Transverse colon (tissue), 4 donors: ENCODE measurements at places on chromosomes 12 and 14.
A peak's percentile ranks its signal among the peaks of the same experiment; 100 is the strongest.

- DNase-seq = no peak
Observed at GRCh38 chr14:69913686-69914085, 34.5 kb downstream of the SMOC1 start.

DNA sequence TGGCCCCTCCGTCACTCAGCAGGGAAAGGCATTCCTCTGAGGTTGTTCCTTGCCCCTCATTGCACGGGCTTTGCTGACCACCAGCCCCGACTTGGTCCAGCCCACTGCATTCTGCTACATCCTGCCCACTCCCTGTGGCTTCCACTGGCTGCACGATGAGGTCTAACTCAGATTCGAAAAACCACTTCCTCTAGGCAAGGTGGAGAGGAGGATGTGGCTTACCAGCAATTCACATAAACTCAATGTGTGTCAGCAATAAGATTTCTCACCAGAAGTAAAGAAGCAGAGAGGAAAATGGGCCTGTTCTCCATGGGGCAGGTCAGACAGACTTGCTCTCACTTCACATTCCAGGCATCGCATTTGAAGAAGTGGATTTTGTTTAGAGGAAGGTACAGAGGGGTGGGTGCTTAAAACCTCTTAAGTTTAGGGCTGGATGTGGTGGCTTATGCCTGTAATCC lies 14.7 kb downstream of the GPR68 start:
- peak; percentile 48 for DNase-seq

DNA sequence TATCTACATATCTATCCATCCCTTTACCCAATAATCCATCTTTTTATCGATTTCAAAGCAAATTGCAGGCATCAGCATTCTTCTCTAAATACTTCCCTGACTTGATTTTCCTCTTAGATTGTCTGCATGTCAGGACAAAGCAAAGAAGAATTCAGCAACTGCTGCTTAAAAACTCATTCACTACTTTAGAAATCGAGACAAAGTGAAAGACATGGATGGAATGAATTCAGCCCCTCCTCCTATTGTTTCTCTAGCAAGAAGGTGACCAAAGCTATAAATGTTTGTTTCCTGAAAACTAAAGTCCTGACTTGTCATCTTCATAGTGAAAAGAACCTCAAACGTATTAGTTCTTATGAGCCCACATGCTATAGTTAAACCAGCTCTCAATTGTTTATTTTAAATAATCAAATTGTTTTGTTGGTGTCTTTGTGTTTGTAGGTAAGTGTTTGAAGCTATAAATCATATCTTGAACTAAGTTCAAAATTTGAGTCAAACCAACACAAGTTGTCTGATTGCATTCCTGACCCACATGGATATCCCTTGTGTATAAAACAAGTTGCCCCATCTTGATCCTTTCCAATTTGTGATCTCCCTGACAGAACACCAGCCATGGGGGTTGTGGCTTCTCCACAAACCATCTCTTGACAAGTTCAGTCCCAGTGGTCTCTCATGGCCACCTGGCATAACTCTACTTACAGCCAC lies 58.6 kb upstream of the ARHGAP5 start:
- no peak for DNase-seq

GRCh38 chr14:65167072-65167645 lies 64.8 kb upstream of the MAX start:
- DNase-seq = no peak

- no peak for DNase-seq
Observed at GRCh38 chr12:49039421-49040363, 20.9 kb downstream of the KMT2D start.

DNA sequence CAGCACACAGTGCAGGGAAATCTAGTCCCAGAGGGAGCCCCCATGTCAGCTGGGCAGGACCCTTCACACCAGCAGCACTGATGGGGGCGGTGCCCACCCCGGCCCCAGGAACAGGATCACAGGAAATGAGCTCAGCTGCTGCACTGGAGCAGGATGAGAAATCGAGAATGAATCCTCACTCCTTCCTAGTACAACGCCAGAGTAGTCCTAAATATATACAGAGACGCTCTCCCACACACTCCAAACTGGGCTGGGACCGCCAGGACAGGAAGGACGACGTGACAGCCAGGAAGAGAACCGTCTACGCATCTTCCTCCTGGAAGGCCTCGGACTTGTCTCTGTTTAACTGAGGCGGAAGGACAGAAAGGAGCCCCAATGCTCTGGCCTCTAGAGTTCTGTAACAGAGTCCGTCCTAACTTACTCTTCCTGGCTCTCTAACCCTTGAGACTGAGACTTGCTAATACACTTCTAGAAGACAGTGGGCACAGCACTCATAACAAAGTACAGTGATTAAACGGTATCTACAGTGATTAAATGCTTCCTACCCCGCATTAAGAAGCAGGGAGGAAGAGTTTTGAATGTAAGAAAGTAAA lies 33.4 kb downstream of the CDC42BPB start:
- DNase-seq = no peak

GRCh38 chr14:25006961-25007795 lies 42.8 kb downstream of the STXBP6 start:
- DNase-seq = no peak

DNA sequence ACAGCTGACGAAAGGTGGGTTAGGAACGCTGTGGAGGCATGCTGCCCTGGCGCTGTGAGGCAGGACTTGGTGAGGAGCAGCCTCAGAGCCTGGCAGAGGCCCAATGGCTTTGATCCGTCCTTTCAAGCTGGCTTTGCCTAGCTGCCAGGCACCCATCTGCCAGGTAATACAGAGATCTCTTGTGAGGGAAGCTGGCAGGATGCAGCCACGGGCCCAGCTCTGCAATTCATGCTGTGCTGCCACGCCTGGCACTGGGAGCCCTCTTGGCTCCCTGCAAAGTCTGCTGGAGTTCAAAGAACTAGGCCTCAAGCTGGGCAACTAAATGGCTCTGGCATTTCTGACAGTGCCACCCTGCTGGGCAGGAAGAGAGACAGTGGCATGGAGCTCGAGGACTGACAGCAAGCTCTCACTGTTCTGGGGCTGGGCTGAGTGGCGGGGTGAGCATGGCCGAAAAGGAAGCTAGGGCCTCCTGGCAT lies 18.7 kb downstream of the IQSEC3 start:
- DNase-seq = no peak

- peak; percentile 64 for DNase-seq
Observed at GRCh38 chr12:26831951-26832821, 808 bp downstream of the ITPR2 start.
